Hindlimb muscle (tissue), 1 donor: ENCODE measurements at places on chromosomes 3 and 15. TPM values are rescaled to one million over a fixed set of nuclear protein-coding genes. Genes with fewer than 3 reads are reported as not detected.

- no peak for DNase-seq
Measured at GRCh38 chr15:94972314-94972713, 741.0 kb downstream of the MCTP2 start.

The ANKRD63 gene
- 0.40 TPM for polyA plus RNA-seq

DNA sequence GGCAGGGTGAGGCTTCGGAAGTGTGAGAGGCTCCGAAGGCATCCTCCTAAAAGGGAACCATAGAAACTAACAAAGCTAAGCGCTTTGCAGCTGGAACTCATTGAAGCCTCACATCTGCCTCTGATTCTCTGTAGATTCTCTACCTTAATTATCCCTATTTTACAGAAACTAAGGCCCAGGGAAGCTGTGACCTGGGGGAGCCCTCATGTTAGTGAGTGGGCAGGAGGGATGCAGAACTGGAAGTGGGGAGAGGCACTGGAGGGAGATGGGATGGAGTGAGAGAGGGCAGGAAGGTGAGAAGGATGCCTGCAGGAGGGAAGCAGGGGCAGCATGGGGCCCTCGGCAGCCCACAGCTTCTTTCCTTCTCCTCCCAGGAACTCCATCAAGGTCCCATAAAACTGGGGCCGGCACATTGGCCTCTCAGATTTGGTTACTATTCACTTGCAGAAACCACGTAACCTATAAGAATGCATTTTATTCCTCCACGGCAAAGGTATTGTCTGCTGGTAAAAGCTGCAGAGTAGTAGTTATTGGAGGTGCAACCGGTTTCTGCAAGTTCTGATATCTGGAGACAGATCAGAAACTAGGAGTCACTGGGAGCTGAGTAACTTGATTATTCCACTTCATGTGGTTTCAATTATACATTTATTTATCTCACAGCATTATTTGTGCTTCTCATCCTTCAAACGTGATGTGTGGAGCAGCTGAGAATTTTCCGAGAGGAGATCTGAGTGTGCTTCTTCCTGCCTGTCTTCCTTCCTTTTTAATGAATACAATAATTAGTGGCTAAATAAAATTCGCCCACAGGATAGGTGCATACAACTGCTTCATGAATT, 24.0 kb upstream of the CHCHD6 start:
- no peak for DNase-seq

GRCh38 chr15:59028387-59028955, 41.0 kb downstream of the RNF111 start:
- no peak for DNase-seq

DNA sequence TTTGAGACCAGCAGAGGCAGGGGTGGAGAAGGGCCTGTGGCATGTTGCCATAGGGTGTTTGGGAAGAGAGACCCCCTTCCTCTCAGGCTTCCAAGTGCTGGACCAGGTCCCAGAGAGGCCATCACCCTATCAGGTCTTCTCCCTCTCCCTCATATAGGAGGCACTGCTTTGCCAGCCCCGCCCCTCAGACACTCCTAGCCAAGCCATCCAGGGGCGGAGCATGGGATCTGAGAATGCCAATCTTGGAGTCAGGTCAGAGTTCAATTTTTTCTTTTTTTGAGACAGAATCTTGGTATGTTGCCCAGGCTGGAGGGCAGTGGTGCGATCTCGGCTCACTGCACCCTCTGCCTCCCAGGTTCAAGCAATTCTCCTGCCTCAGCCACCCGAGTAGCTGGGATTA, 32.7 kb downstream of the CRABP1 start:
- no peak for DNase-seq

DNA sequence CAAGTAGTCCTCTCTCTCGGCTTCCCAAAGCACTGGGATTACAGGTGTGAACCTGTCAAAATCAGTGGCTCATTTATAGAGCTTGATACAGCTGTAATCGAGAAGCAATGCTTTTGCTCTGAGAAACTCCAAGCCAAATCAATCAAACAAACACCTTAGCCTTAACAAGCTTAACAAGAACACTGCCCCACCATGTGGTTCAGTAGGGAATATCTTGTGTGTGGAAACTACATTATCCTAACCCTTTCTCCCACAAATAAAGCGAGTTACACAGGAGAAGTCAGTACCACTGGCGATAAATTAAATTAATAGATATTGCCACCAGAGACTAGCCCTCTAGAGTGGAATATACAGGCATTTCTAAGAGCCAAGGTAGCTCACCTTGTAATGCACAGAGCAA, 13.9 kb downstream of the CDAN1 start:
- no peak for DNase-seq

DNA sequence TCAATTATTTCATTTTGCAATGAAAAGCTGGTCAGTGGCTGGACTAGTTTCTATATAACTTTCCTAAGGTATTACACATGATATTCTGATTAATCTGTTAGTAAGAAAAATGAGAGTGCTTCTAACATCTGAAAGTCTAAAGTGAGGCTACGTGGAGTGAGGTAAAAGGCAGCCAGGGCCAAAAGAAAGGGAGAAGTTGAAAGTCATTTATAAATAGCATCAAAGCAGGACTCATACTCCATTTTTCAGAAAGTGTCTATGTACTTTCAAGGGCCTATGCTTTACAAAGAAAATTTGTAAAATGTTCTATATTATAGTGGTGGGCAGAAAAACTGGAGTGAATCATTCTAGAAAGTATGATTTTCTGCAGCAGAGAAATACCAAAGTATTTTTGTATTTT, 80.0 kb downstream of the CSNK1G1 start:
- no peak for DNase-seq

DNA sequence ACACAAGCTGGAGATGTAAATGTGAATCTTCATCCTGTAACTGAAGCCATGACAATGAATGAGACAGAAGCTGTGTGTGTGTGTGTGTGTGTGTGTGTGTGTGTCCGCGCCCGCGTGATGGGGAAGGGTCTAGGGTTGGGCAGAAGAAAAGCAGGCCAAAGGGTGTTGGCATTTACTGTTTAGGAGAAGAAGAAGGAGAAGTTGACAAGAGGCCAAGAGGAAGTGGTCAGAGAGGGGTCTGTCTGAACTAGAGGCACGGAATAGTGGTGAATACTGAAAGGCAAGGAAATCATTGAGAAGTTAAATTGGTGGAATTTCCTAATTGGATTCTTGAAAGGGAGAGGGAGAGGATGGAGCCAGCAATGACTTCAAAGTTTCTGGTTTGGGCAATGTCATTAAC, 5.6 kb upstream of the NCEH1 start:
- no peak for DNase-seq

DNA sequence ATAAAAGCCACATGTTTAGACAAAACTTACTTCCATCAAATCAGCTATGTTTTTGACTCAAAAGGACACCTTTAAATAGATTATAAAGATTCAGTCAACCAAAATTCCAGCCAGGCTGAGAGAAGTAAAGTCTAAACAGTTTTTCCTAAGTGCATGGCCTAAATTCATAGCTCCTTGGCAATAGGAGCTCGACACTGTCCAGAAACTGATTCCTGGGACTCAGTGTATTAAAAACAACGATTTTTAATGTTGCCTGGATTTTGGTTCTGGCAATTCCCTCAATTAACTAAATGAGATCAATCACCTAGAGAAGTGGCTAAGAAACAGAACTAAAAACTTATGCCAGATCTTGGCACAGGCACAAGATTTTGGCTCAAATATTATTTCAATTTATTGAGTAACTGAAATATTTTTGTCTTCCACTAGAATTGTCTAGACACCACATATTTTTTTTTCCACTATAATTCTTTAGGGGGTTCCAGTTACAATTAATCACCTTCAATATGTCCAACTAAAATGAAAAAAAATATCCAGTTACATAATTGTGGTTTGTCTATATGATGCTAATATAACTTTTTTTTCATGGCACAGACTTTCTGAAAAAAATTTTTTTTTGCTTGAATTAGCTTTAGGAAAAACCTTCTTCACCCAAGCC, 135.9 kb downstream of the TFDP2 start:
- peak; percentile 54 for DNase-seq

DNA sequence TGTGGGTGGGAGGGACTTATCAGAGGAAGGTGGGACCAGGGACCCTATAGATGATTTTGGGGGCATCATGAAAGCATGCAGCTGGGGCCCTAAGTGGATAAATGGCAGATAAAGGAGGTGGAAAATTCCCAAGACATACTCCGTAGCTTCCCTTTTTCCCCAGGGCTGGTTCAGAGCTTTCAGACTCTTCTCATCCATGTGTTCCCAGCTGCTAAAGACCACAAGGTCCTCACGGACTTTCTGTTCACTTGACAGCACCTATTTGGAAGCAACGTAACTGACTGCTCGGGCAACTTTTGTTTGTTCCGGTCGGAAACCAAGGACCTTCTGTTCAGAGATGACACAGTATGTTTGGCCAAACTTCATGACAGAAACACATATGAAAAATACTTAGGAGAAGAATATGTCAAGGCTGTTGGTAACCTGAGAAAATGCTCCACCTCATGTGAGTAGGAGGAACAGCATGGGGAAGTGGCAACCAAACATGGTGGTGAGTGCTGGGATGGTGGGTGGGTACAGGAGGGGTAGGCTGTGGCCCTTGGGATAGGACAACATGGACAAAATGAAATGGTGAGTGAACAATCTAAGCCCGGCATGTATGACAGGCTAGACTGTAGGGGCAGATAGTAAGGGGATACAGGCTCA, 28.7 kb upstream of the SRPRB start:
- no peak for DNase-seq

DNA sequence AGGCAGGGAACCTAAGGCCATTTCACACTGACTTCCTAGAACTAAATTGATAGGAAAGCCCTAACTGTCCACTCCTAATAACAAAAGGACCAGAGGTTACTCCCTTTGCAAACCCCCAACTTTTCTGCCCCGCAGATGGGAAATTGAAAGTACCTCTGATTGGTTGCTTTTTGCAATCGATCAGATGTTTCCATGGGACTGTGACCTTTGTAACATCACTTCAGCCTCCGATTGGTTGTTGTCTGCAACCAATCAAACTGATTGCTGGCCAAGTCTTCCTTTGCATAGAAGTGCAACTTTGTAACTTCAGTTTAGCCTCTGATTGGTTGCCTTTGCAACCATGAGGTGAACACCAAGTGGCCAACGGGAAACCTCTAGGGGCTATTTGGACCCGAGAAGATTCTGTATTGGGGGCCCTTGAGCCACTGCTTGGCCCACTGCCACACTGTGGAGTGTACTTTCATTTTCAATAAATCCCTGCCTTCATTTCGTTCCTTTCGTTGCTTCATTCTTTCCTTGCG, 11.3 kb upstream of the KNL1 start:
- peak; percentile 65 for DNase-seq

The SPESP1 gene
- polyA plus RNA-seq = 3.1 TPM

DNA sequence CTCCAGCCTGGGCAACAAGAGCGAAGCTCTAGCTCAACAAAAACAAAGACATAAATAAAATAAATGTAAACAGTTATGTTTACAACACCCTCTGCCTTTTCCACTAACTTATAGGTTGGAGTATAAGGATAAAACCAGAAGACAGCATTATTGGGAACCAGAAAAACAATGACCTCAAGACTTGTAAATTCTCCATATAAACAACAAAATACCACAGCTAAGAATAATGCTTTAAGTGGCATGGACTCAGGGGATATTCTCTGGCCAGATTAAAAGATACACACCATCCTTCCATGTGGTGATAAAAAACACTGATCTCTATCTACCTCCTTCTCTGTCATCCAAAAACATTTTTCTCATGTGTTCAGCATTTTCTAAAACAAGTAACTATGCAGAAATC, 500.6 kb downstream of the MAGI1 start:
- DNase-seq = no peak
